Left forelimb (tissue), 1 donor: ENCODE measurements at places on chromosomes 16 and 17.

- DNase-seq = no peak
Measured at GRCh38 chr16:11030990-11031510, 86.7 kb downstream of the CLEC16A start.

GRCh38 chr17:28173801-28174200 is 131.3 kb downstream of the NLK start:
- no peak for DNase-seq

DNA sequence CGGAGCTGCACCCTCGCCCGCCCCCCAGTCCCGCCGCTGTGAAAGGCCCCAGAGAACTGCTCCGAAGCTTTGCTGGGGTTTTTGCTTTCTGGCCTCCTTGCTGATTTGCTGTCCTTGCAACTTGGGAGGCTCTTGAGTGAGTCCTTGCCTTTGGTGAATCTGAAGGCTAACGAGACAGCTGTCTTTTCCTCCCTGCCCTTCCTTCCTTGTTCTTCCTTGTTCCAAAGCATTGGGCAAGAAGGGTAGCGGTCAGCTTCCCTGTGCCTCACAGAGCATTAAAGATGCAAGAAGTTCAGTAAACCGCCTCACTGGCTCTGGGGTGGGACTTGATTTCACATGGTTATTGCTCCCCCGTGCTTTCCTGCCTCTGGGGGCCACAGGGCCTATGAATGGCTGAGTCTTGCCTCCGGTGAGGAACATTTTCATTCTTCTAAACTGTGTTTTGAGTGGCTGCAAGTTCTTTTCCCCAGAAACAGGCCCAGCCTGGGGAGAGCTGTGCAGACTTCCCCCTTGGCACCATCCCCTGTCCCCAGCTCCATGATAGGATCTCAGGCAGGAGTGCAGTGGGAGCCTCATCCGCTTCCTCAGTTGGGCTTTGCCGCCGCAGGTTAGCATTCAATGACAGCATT is 1.4 kb downstream of the YPEL2 start:
- DNase-seq = peak; percentile 66

DNA sequence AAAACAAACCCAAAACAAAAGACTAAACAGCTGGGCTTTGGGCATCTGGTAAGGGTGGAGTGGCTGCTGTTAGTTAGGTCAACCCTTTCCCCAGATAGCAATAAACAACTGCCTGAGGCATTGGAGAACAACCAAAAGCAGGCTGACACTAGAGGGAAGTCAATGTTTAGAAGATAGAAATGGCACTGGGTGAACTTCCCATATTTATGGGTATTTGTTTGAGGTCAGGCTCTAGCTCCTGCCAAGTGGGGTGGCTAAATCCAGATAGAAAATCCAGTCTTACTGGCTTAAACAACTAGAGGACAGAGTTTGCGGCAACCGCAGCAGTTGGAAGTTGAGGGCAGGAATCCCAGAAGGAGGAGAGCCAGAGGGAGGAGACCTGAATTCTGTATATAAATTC is 79.4 kb downstream of the SDK2 start:
- no peak for DNase-seq

DNA sequence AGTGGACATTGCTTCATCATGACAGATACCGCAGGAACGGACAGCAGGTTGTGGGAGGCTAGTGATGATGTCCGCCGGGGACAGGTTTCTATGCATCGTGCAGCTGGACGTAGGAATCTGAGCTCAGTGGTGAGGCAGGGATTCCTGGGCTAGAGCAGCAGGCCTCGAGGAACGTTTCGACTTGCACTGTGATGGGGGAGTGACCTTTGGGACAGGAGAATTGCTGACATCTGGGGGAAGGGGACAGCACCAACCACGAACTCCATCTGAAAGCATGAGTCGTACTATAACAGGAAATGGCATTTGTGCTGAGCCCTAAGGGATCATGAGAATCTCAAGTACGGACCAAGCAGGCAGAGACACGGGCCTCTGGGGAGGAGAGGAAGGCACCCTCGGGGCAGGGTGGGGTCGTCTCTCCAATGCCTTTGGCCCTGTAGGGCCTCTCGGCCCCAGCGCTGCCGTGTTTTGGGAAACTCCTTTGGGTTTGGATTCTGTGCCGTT is 65.8 kb upstream of the ENDOV start:
- no peak for DNase-seq

DNA sequence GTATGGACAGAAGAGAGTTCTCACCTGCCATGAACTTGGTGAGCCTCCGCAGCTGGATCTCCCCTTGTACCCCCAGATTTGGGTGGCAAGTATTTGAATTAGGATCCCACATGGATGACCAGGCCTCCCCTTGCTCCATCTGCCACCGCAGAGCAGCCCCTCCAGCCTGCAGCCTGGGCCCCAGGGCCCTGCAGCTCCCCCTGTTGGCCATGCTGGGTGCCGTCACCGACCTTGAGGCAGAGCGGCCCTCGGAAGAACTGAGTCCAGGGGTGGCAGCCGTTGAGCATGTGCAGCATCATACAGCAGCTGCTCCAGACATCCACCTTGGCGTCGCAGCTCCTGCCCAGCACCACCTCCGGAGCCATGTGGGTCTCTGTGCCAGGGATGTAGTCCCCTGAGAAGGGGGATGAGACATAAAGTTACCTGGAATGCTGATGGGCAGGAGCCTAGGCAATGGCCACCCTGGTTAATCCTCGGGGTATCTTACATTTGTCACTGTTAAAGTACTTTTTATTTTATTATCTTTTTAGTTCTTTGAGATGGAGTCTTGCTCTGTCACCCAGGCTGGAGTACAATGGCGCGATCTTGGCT is 9.0 kb upstream of the SPATA32 start:
- no peak for DNase-seq

DNA sequence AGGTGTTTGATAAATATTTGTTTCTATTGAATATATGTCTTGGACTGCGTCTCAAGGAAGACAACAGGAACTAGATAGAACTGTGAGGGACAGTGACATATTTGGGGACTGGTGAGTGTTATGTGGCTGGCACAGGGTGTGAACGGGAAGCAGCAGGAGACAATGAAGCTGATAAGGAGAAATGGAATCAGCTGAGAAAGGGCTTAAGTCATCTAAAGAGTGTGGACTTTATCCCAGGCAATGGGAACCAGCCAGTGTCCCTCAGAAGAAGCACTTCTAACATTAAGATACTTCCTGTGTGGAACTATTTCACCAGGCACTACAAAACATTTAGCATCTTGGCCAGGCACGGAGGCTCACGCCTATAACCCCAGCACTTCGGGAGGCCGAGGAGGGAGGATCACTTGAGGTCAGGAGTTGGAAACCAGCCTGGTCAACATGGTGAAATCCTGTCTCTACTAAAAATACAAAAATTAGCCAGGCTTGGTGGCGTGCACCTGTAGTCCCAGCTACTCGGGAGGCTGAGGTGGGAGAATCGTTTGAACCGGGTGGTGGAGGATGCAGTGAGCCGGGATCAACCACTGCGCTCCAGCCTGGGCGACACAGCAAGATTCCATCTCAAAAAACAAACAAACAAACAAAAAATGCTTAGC is 41.2 kb downstream of the ARHGAP17 start:
- DNase-seq = no peak

- no peak for DNase-seq
Measured at GRCh38 chr17:32596628-32597027, 109.8 kb downstream of the CDK5R1 start.

DNA sequence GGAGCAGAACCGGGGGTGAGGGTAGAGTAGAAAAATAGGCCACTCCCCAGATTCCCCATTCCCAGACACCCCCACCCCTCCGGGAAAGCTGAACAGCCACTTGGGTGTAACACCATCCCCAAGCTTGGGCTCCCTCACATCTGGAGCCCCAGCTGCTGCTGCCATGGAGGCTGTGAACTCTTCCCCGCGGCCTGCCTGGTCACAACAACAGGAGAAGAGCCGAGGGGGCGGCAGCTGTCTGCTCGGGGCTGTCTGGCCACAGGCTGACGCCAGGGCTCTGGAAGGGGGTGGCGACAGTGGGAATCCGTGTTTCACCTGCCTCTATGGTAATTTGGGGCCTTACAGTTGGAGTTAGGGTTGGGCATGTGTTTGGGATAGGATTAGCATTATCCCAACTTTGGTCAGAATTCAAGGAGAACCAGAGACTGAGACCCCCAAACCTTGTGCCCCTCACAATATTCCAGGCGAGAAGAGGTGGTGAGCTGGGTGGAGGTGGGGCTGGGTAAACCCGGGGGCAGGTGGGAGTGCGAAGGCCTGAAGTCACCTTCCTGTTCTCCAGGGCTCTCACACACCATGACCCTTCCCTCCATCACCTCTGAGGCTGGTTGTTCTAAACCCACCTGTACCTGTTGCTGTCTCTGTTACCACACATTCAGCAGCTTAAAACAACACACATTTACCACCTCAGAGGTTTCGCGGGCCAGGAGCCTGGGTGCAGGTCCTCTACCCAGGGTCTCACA is 29.7 kb upstream of the NXPH3 start:
- no peak for DNase-seq

DNA sequence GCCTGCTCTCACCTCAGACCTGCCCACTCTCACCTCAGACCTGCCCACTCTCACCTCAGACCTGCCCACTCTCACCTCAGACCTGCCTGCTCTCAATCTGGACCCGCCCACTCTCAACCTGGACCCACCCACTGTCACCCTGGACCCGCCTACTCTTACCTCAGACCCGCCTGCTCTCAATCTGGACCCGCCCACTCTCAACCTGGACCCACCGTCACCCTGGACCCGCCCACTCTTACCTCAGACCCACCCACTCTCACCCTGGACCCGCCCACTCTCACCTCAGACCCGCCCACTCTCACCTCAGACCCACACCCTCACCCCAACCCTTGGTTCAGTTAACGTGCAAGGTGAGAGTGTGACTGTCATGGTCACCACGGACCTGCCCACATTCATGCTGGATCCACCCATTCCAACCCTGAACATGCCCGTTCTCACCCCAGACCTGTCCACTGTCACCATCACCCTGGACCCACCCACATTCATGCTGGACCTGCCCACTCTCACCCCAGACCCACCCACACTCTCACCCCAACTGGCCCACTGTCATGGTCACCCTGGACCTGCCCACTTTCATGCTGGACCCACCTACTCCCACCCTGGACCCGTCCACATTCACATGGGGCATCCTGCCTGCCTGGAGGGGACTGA is 31.2 kb upstream of the ENPP7 start:
- no peak for DNase-seq

DNA sequence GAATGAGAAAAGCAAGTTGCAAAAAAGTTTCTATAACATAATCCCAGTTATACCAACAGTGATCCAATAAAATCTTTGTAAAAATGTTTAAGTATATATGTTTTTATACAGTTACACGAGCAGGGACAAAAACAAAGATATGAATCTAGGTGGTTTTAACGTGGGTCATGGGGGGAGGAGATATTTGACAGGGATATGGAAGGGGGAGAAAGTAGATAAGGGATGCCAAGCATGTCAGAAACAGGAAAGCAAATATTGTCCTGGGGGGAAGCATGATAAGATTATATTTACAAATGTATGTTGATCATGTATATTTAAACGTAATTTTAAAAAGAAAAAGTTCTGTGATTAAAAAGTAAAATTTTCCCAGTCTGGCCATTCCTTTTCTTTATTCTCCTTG is 43.1 kb downstream of the TNRC6C start:
- no peak for DNase-seq

DNA sequence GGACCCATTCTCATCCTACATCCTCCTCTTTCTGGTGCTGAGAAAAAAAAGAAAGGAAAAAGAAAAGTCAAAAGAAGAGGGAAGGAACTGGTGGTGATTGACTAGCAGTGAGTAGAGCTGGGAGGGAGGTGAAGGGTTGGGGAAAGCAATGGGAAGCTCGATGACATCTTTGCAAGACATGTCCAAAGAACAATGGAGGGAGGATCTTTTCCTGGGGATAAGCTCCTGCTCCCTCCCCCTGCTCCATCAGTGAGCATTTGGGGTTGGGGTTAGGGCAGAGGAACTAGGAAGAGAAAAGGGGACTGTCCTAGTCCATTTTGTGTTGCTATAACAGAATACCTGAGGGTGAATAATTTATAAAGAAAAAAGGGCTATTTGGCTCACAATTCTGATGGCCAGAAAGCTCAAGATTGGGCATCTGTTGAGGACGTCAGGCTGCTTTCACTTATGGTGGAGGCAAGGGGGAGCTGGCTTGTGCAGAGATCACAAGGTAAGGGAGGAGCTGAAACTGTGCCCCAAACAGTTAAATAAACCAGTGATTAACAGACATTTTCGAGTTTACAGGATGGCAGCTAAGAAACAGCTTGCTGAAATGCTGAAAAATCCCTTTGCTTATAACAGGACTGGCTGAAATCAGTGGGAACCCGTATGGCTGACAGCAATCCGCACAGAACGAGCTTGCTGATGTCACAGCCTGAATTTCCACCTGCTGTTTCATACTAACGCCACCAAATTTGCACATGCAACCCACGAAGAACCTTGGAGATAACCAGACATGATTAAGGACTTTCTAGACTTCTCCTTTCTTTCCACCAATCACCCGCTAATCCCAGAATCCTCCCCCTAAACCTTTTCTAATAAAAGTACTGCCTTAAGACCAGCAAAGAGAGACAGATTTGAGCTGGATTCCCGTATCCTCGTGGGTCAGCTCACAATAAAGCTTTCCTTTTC is 1.6 kb upstream of the ODF4 start:
- no peak for DNase-seq

DNA sequence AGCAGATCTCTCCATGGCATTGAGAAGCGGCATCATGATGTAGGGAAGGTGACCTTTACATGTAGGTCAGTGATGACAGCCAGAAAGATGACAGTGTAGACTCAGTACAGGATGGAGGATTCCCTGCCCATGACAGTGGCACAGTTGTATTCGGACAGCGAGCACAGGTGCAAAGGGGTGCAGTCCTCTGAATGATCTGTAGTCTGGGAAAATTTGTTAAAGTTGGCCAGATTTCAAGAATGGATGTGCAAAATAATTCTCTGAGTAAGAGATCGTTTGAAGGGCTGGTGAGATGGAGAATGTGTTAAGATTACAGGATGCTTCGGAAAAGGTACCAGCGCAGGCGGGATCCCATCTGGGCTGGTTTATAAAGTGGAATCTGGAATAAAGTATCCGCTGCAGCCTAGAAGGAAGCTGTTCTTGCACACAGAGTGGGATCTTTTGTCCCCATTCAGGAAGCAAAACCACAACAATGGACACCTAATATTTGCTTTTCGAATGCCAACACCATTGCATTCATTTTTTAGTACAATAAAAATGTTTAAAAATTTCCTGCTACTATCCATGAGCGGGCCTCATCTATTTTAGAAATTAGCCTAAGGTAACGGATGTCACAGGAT is 101.2 kb downstream of the RPTOR start:
- no peak for DNase-seq

DNA sequence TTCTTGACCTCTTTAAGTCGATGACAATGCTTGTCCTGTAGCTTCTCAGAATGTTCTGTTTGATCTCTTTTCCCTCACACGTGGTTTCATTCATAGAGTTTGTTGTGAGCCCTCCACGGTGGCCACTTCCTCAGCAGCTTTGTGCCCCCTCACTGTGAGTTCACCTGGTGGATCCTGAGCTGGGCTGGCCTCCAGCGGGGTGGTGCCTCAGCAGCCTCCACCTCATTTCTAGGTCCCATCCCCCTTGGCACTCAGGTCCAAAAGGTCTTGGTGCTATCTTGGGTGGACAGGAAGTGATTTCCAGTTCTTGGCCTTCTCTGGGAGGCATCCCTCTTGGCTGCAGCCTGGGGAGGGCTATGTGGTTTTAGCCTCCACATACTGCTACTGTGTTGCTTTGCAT is 203.2 kb upstream of the WSCD1 start:
- no peak for DNase-seq
